Activated T-cell treated with anti-CD3 and anti-CD28 coated beads, Interleukin-2, amount 50 U/mL, for 24 hours (primary cell): ENCODE measurements at places on chromosomes 2 and 18.

- no peak for DNase-seq
Observed at GRCh38 chr2:39573276-39573675, 92.4 kb upstream of the TMEM178A start.

- no peak for DNase-seq
Observed at GRCh38 chr2:236749346-236749745, 179.7 kb downstream of the ACKR3 start.

- DNase-seq = no peak
Observed at GRCh38 chr18:53911200-53911599, 313.3 kb downstream of the MBD2 start.

GRCh38 chr2:164896634-164897355, 55.2 kb upstream of the COBLL1 start:
- no peak for DNase-seq

GRCh38 chr18:2009942-2010697, 561.2 kb downstream of the METTL4 start:
- no peak for DNase-seq

GRCh38 chr18:3599195-3599594, 149.2 kb downstream of the TGIF1 start:
- no peak for DNase-seq

DNA sequence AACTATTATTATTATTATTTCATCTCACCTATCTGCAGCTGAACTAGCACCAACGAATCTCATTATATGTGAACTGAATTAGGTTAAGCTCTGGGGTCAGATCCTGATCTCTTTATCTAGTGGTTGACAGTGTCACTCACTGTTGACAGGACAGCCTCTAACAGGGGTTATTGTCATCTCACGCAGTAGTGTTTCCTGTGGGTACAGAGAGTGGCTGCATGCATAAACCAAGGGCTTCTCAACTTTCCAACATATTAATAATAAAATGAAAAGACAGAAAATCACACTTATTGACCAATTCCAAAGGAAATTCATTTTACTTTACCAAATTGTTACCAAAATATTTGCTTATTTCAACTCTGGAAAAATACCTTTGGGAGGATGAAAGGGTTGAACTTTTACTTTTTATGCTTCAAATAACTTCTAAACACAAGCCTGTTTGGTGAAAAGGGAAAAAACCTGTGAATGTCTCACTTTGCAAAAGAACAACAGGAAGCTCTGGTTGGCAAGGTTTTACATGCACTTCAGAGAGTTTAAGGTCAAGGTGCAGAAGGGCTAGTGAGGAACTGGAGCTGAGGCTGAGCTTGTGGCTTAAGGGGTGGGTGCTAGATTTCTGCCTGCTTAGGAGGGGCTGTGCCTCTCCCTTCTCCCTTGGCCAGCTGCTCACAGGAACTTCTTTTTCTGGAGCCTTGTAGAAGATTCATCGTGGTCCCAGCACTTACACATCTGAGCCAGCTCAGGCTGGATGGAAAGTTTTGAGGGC, 72.6 kb downstream of the CTAGE1 start:
- DNase-seq = no peak

DNA sequence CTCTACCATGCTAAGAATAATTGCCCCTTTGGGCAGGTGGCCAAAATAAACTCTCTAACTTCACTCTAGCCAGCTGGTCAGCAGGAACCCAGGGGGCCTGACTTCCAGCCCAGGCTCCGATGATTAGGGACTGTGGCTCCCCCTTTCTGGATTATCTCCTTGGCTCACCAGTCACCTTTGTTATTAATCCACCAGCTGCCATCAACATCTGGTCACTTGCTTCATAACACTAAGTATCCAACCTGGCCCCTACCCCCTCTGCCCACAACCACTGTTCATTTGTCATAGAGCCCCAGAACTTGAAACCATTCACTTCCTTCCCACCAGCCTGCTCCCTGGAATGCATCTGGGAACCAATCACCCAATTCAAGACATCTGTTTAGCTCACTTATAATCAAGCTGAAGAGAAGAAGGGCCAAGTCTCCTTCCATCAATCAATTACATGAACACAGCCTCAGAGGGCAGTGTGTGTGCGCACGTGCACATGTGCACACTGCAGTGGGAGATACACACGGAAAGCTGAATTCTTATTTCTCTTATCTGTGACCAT, 215.1 kb downstream of the ALK start:
- no peak for DNase-seq

GRCh38 chr18:49646873-49647272, 85.0 kb downstream of the LIPG start:
- DNase-seq = no peak

- no peak for DNase-seq
Observed at GRCh38 chr2:187532333-187533120, 21.7 kb downstream of the TFPI start.

- no peak for DNase-seq
Observed at GRCh38 chr2:39061280-39061679, 59.6 kb downstream of the SOS1 start.
